Gastrocnemius medialis (tissue), 4 donors: ENCODE measurements at places on chromosomes 3 and 15. TPM values are rescaled to one million over a fixed set of nuclear protein-coding genes. Genes with fewer than 3 reads are reported as not detected.
A peak's percentile ranks its signal among the peaks of the same experiment; 100 is the strongest.

The MESP2 gene
- not detected for total RNA-seq

DNA sequence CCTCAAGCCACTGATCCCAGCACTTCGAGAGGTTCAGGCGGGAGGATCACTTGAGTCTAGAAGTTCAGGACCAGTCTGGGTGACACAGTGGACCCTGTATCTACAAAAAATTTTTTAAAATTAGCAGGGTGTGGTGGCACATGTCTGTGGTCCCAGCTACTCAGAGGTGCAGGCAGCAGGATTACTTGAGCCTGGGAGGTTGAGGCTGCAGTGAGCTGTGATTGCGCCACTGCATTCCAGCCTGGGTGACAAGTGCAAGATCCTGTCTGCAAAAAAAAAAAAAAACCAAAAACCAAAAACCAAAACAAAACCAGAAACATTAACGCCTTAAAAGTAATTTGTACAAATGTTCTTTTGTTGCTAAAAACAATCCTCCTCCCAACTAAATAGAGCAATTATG is 27.9 kb upstream of the SLC12A8 start:
- no peak overlapping the region for H3K4me3 ChIP-seq
- no peak for DNase-seq
- H3K27me3 ChIP-seq: no peaks in the 10 kb centered on the region

The NECTIN3 gene
- 7.2 TPM for total RNA-seq

DNA sequence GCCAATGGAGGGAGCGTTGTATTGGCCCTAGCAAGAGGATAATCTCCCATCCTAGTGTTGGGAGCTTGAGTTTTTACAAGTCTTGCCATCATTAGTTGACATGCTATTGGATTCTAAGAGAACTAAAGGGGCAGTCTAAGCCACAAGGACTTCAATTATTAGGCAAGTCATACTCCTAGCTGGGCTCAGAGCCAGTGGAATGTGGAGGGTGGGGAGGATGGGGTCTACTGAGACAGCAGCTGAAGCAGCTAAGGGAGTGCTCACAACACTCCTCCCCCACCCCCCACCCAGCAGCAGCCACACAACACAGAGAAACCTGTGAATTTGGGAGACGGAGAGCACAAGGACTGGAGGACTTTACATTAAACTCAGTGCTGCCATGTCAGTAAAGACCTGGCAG is 27.9 kb downstream of the FRG2C start:
- H3K4me3 ChIP-seq: no peak overlapping the region
- no peak for DNase-seq
- no peak overlapping the region for H3K27ac ChIP-seq
- no peaks in the 10 kb centered on the region for H3K4me1 ChIP-seq

GRCh38 chr15:39591141-39591895 is 10.4 kb downstream of the THBS1 start:
- H3K4me1 ChIP-seq: no peaks in the 10 kb centered on the region
- DNase-seq: no peak
- H3K36me3 ChIP-seq: no peaks in the 10 kb centered on the region
- H3K4me3 ChIP-seq: no peak overlapping the region
- H3K27ac ChIP-seq: no peak overlapping the region
- H3K27me3 ChIP-seq: no peaks in the 10 kb centered on the region

DNA sequence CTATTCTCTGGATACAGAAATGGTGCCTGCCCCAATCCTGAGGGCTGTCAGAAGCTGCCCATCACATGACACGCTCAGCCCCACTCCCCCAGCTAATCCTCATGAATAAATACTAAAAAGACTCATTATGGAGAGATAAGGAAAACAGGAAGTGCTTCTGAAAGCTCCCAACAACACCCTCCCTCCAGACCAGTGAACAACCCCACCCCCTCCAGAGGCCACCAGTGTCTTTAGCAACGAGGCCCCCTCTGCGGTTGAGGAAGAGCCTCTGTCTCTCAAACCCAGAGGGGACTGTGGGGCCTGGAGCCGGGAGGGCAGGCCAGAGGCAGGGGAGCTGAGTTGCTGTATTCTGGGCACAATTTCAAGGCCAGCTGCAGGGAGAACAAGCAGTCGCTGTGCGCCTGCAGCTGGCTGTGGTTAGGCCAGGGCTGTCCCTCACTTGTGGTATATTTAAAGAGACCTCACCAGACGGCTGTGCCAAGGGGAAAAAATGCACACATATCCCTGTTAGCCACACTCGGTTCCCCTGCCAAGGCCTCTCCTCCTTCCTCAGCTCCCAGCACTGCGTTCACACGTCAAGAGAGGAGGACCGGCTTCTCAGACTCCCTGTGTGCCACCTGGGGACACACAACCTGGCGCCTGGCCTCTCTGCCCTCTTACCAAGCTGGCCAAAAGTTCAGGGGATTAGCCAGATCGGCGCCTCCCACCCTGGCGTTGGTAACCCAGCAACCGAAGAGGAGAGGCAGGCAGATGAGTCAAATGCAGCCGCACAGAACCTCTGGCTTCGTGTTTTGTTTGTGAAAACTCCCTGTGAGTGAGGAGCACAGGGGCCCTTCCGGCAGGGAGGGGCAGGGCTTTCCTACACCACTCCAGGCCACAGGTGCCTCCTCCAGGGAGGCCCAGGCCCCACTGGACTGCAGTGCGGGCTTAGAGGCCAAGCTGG is 101.2 kb upstream of the ETV5 start:
- H3K4me3 ChIP-seq: no peak overlapping the region
- peak; percentile 45 for DNase-seq
- H3K27ac ChIP-seq: peak overlapping the region; percentile 49
- H3K4me1 ChIP-seq: peaks cover 21% of the 10 kb centered on the region
- no peaks in the 10 kb centered on the region for H3K27me3 ChIP-seq

GRCh38 chr3:194224471-194225417 is 88.8 kb downstream of the HES1 start:
- DNase-seq: no peak
- H3K4me1 ChIP-seq: no peaks in the 10 kb centered on the region
- H3K27me3 ChIP-seq: no peaks in the 10 kb centered on the region
- H3K36me3 ChIP-seq: no peaks in the 10 kb centered on the region

The SLCO2A1 gene
- 1.4 TPM for total RNA-seq

The CLRN1 gene
- not detected for total RNA-seq

DNA sequence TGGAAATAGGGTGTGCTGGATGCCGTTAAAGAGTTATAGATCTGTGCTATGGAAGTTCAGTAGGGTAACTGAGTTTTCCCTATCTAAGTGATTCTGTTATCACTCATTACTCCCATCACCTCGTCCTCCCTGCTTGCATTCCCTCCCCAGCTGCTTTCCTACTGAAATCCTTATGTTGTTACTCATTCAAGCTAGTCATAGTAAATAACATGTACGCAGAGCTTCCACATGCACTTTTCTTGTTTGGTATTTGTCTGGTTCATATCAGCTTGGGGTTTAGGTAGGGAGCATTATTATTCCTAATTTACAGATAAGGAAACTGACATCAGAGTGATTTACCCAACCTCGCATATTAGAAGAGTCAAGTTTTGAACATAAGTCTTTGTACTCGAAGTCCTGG is 135.1 kb downstream of the HCN4 start:
- no peaks in the 10 kb centered on the region for H3K36me3 ChIP-seq
- H3K27me3 ChIP-seq: no peaks in the 10 kb centered on the region
- H3K4me1 ChIP-seq: no peaks in the 10 kb centered on the region
- DNase-seq: no peak
- H3K27ac ChIP-seq: no peak overlapping the region

The ADPRH gene
- total RNA-seq: 8.7 TPM

DNA sequence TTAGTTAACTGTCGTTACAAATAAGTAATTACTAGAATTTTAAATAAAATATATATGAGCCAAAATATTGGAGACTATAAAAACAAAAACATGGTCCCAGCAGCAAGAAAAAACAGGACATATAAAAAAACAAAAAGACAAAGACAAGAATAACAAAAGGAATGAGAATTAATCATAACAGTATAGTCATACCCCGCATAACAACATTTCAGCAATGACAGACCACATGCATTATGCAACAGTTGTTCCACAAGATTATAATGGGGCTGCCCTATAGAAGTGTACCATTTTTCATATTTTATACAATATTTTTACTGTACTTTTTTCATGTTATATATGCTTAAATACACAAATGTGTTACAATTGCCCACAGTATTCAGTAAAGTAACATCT is 5.6 kb downstream of the HLTF start:
- H3K36me3 ChIP-seq: no peaks in the 10 kb centered on the region
- H3K27me3 ChIP-seq: no peaks in the 10 kb centered on the region
- peaks cover 10% of the 10 kb centered on the region for H3K4me1 ChIP-seq
- no peak for DNase-seq

DNA sequence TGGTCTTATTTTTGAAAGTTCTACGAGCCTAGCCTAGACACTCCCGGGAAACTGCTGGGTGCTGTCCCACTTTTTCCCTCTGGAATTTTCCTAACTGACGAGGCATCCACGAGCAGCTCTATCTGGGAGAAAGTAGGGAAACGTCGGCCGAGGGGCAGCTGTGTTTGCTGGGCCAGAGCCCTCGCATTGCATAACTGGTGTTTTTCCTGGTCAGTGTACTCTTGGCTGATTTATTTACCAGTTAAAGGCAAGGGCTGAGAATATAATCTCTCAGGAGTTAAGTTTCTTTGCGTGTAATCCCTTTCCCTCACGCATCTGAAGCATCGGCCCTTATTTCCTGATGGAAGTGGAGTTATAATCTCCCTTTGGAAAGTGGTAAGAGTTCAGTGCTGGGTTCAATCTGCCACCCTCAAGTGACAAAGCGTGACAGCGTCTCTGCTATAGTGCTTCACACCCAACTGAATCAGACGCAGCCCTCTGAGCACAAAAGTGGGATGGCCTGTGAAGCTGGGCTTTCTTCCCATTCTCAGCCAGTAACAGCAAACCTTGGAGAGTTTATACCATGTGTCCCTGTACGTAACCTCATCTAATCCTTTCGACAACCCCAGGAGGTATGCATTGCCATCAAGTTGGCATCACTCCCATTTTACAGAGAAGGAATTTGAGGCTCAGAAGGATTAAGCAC is 311.5 kb downstream of the RORA start:
- H3K36me3 ChIP-seq: no peaks in the 10 kb centered on the region
- H3K4me3 ChIP-seq: peak overlapping the region; percentile 42
- H3K4me1 ChIP-seq: peaks cover 35% of the 10 kb centered on the region

DNA sequence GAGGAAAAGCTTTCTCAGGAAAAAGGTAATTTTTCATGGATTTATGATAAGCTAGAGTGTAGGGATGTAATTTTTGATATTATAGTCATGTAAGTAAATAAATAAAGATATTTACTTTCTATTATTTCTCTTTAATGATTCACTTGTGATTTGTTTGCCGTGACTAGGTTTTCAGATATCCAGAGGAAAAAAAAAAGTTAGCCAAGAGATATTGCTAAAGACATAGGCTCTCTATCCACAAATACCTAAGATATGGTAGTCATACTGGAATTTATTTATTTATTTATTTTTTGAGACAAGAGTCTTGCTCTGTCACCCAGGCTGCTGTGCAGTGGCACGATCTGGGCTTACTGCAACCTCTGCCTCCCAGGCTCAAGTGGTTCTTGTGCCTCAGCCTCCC is 59.9 kb downstream of the AP4E1 start:
- H3K4me1 ChIP-seq: no peaks in the 10 kb centered on the region
- H3K4me3 ChIP-seq: no peak overlapping the region
- H3K27me3 ChIP-seq: no peaks in the 10 kb centered on the region
- no peak overlapping the region for H3K27ac ChIP-seq
- H3K36me3 ChIP-seq: no peaks in the 10 kb centered on the region

The CELF6 gene
- 2.4 TPM for total RNA-seq

- no peaks in the 10 kb centered on the region for H3K4me1 ChIP-seq
- H3K27ac ChIP-seq: no peak overlapping the region
- H3K4me3 ChIP-seq: no peak overlapping the region
- H3K36me3 ChIP-seq: no peaks in the 10 kb centered on the region
- DNase-seq: no peak
Observed at GRCh38 chr15:22831473-22831872, 7.0 kb upstream of the NIPA2 start.

- no peaks in the 10 kb centered on the region for H3K27me3 ChIP-seq
- H3K27ac ChIP-seq: no peak overlapping the region
- no peak for DNase-seq
- no peaks in the 10 kb centered on the region for H3K36me3 ChIP-seq
Observed at GRCh38 chr3:173826416-173826815, 428.9 kb downstream of the NLGN1 start.

The NFKBIZ gene
- 25.9 TPM for total RNA-seq

DNA sequence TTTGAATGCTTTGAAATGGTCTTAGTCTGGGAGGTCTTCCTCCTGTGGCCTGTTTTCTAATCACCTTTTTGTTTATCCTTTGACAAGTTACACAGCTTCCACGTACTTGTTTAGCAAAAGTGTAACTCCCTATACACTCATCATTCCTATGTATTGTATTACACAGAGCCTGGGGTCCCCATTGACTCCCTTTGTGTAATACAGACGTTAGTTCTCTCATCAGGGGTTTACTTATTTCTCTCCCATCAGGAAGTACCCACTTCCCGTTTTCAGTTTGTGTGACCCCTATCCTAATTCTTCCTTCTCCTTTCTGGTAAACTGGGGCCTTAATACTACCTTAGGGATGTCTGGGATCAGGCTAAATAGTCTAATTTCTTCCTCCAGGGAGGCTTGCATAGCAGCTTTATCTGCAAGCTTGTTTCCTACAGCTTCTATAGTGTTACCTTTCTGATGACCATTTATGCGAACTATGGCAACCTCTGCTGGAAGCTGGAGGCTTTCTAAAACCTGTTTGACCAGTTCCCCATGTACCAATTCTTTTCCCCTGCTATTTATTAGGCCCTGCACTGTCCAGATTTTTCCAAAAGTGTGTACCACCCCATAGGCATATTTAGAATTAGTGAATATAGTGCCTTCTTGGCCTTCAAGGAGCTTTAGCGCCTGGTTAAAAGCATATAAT is 22.4 kb downstream of the ARL8B start:
- no peak overlapping the region for H3K4me3 ChIP-seq
- peaks cover 44% of the 10 kb centered on the region for H3K4me1 ChIP-seq
- H3K27ac ChIP-seq: no peak overlapping the region
- no peaks in the 10 kb centered on the region for H3K27me3 ChIP-seq
- no peak for DNase-seq
- no peaks in the 10 kb centered on the region for H3K36me3 ChIP-seq

- no peaks in the 10 kb centered on the region for H3K36me3 ChIP-seq
- no peaks in the 10 kb centered on the region for H3K4me1 ChIP-seq
- H3K4me3 ChIP-seq: no peak overlapping the region
- no peaks in the 10 kb centered on the region for H3K27me3 ChIP-seq
- no peak for DNase-seq
- no peak overlapping the region for H3K27ac ChIP-seq
Observed at GRCh38 chr3:110139821-110140220, 802.5 kb upstream of the DPPA4 start.

DNA sequence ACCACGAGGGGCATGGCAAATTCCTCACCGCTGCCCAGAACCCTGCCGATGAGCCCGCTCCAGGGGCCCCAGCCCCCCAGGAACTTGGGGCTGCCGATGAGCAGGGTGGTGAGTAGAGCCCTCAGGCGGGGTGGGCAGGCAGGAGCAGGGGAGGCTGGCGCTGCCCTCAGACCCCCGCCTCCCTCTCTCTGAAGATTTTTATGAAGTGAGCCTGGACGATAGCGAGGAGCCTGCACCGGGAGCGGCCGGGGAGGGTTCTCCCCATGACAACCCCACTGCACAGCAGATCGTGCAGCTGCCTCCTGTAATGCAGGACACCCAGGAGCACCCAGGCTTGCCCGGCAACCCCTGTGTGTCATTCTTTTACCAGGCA is 56.7 kb upstream of the UBE2Q2 start:
- H3K36me3 ChIP-seq: no peaks in the 10 kb centered on the region
- H3K27ac ChIP-seq: no peak overlapping the region
- H3K4me1 ChIP-seq: no peaks in the 10 kb centered on the region
- no peak overlapping the region for H3K4me3 ChIP-seq
- H3K27me3 ChIP-seq: peaks cover 5% of the 10 kb centered on the region
